ENCODE measurements at places on chromosomes 5 and 9.

DNA sequence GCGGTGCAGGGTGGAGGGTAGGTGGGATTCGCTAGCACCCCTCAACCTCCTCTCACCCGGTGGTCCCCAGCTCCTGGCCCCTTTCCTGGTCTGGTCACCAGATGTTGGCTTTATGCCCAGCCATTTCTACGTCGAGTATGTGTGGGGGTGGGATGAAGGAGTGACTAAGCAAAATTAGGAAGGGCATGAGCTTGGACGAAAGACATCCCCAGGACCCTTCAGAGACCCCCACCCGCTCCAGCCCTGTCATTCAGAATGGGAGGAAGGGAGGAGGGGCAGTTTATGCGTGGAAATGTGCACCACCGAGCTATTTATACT, 742 bp downstream of the BHMT2 start:
- DNase-seq, result no peak

DNA sequence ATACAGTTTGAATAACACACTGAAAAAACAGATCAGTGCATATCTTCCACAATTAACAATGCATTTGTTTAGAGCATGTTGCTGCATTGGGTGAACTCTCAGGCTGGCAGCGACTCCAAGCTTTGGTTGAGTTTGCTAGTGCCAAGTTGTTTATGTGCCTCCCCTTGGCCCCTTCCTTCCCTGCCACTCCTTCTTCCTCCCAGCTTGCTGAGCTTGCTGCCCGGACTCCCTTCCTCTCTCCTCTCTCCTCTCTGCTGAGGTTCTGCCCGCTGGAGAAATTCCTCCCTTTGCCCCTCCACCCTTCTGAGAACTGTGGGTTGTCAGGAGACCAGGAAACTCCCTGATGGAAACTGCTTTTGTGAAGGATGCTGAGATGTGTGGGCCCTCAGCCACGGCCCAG, 247.3 kb downstream of the PDZD2 start:
- DNase-seq, result no peak

DNA sequence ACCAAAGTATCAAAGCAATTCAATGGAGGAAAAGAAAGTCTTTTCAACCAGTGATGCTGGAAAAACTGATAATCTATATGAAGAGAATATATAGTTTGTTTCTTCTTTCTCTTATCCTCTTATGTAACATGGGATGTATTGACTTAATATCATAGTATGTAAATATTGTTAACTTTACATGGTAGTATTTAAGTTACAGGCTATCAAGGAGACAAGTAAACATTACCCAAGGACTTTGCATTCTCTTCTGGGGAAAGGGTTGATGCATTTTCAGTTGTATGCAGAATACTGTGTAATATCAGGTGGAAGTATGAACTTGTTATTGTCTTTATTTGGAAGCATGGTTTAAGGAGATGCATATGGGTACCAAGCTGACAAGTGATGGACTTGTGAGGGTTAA, 9.1 kb upstream of the ARHGEF37 start:
- DNase-seq, result no peak

- DNase-seq, result no peak
These were observed 272.3 kb downstream of the NTRK2 start for GRCh38 chr9:84941792-84942191.

DNA sequence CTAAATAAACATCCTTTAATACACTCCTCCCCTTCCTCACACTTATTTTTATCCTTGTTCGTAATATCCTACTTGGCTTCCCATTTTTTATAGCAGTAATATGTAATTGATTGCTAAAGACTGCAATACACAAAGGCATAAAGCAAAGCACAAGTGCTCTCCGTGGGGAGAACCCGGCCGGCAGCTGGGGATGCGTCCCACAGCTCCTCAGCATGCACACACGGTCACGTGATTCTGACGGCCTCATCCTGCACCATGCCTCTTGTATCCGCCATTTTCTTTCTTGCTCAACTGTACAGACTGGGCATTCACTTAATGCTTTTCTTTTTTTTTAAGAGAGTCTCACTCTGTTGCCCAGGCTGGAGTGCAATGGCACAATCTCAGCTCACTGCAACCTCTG, 2.8 kb downstream of the BRD3OS start:
- DNase-seq, result no peak

- DNase-seq, result no peak
These were observed 45.9 kb downstream of the SUSD1 start for GRCh38 chr9:112129246-112129645.

GRCh38 chr9:131682261-131682660, 57.6 kb downstream of the RAPGEF1 start:
- no peak for DNase-seq
